ENCODE measurements at places on chromosomes 6 and 20. TPM values are rescaled to one million over a fixed set of nuclear protein-coding genes. Genes with fewer than 3 reads are reported as not detected.

DNA sequence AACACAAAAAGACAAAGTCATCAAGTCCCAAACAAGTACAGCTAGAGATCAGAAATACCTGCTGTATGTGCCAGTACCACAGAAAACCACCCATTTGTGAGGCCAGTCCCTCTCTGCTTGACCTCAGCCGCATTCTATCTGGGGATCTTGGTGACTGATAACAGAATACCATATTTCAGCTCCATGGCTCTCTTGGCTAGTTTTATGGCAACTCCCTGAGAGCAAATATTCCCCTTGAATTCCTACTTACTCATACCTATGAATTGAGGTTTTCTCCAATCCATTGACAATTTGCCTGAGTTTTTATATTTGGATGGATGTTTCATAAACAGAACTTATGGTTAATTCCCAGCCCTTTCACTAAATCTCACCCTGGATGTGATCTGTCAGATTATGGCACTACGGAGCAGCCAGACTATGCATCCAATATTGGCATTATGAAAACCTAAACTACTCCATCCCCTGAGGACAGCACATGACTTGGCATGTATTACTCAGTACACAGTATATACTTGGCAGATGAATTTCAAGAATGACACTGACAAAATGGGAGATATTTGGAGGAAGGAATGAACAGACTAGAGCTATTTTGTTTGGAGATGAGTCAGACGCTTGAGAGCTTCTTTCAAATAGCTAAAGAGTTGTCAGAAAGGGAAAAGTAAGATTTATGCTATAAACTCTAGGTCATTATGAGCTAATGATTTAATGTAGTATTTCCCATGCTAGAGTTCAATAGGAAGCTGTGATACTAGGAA lies 95.7 kb downstream of the PRDM1 start:
- peak; percentile 76 for ATAC-seq

- no peak for ATAC-seq
Observed at GRCh38 chr6:110430236-110430635, 14.9 kb upstream of the DDO start.

DNA sequence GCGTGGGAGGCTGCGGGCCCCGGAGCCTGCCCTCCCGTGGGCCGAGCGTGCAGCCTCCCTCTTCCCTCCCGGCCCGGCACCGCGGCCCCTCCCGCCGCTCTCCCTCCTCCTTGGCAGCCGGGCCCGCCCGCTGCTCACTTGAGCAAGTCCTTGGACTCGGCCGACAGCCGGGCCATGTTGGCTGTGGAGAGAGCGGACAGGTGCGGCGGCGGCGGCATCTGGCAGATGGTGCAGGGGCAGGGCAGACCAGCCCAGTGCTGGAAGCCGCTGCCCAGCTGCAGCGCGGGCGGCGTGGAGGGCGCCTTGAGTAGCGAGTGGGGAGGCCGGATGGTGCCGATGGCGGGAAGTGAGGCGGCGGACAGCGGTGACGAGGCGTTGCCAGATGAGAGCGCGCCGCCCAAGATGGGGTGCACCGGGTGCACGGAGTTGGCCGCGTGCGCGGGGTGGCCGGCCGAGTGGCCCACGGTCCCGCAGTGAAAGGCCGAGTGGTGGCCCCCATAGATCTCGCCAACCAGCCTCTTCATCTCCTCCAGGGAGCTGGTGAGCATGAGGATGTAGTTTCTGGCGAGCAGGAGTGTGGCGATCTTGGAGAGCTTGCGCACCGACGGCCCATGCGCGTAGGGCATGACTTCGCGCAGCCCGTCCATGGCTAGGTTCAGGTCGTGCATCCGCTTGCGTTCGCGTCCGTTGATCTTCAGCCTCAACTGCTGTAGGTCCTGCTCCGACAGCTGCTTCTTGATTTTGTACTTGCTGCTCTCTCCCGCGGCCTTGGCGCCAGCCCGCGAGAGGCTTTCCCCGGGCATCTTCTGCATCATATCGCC lies 766 bp downstream of the OLIG3 start:
- no peak for ATAC-seq

DNA sequence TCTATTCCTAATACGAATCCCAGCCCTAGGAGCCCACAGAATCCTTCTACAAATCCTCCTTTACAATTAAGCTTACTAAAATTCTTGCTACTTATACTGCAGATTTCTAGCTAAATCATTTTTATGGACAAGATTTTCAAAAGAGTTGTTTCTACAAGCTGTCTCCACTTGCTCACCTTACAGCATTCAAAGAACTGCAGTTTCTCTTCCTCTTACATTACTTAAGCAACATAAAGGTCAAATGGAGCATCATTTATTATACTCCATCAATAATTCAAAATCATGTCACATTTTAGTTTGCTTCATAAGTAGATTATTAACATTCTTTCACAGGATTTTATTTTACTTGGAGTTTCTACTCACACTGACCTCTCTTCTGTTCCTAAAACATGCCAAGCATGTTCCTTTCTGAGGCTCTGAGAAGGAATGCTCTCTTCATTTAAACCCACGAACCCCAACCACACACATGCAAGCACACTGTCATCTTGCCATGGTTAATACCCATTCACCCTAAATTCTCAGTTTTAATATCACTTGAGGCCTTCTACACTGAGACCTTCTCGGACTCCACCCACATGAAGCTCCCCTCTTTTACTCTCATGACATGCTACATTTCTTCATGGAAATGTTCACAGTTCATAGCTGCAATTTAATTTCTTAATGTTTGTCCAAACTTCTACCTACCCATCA lies 388.2 kb downstream of the TBC1D32 start:
- no peak for ATAC-seq

- ATAC-seq: no peak
Observed at GRCh38 chr6:116326996-116327395, 43.8 kb upstream of the DSE start.

DNA sequence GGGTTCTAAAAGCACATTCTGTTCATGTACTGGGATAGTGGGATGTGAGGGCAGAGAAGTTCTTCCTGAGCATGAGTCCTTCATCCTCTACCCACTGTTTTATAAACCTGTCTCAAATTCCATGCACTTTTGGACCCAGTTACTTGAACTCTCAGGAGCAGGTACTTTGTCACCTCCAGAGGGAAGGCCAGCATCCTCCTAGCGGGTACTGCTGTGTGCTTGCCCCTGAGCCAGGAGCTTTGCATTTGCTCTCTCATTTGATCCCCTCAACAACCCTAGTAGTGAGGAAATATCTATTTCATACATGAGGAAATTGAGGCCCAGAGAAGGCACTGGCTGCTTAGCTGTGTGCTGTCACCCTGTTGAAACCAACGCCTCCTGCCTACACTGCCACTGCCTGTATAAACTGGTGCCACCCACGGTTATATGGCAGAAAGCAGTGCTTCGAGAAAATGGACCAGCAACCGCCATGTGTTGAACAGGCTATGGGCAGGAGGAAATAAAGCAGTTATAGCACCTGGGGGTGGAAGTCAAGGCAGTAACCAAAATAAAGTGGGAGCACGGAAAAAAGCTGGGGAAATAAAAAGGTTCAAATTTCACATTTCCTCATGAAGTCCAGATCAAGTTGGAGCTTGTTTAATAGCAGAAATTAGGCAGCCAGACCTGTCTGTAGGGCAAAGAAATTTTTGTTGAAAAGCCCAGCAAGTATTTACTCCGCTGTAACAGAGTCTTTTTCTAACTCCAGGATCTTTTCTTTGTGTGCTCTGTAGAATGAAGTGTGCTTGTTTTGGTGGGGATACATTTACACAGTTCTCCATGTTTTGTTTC lies 38.0 kb downstream of the KLHL31 start:
- ATAC-seq: peak; percentile 50

Gene OLIG3
- total RNA-seq: not detected

DNA sequence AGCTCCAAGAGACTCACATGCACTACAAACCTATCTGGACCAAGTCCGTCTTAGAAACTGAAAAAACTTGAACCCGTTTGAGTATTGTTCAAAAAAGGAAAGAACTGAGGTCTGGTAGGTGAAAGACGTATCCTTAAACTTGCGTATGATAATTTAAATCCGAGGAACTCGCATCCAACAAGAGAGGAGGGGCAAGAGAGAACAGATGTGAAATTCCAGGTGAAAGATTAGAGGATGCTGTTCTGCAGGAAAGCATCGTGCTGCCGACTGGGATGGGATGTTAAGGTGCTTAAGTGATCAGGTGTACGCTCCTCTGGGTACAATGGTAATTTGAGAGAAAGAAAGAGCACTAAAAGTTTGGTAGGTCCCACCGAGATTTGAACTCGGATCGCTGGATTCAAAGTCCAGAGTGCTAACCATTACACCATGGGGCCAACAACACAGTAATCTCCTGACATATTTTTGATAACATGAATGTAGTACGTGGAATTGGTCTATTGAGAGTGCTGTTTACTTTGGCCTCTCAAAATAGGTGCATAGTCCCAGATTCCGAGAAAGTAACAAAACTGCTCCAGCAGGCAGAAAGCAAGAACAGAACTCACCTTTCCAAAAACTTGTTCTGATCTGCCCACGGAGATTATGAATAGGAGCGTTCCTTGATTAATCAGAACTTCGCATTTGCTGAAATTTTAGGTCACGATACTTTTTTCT lies 53.5 kb upstream of the BTN3A2 start:
- peak; percentile 88 for ATAC-seq

Gene HTR1B
- 0.08 TPM for total RNA-seq

DNA sequence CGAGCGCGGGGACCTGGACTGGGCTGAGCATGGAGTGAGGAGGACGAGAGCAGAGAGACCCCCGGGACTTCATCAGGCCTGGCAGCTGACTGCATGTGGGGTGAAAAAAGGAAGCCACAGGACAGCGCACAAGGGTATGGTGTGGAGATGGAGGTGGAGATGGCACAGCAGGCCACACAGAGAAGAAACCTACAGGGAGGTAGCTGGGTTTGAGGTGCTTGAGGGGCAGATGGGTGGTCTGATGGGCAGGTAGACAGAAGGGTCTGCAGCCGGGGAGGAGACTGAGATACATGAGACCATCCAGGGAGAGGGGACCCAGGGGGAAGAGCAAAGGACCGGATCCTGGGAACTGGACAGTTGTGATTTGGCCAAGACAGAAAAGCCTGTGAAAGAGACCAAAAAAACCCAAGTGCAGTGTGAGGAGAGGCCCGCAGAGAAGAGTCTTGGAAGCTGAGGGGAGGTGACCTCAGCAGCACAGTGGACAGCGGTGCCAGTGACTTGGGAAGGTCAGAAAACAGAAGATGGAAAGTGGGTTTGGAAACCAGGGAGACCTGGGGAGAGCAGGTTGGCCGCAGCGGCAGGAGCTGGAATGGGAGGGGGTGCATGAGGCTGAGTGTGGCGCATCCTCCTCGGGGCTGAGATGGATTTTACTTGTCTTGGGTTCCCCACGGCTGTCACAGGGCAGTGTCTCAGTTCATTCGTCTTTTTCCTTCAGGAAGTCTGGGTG lies 5.5 kb downstream of the HLA-DPB1 start:
- peak; percentile 9 for ATAC-seq

Gene FAM209B
- 0.44 TPM for total RNA-seq

GRCh38 chr6:125546841-125547251 lies 202.6 kb upstream of the HEY2 start:
- ATAC-seq: no peak
